NCI-H774 (cell line): ENCODE measurements at places on chromosomes 1 and 21.
A peak's percentile ranks its signal among the peaks of the same experiment; 100 is the strongest.

GRCh38 chr1:39196244-39197215, 8.0 kb upstream of the MACF1 start:
- DNase-seq: no peak

DNA sequence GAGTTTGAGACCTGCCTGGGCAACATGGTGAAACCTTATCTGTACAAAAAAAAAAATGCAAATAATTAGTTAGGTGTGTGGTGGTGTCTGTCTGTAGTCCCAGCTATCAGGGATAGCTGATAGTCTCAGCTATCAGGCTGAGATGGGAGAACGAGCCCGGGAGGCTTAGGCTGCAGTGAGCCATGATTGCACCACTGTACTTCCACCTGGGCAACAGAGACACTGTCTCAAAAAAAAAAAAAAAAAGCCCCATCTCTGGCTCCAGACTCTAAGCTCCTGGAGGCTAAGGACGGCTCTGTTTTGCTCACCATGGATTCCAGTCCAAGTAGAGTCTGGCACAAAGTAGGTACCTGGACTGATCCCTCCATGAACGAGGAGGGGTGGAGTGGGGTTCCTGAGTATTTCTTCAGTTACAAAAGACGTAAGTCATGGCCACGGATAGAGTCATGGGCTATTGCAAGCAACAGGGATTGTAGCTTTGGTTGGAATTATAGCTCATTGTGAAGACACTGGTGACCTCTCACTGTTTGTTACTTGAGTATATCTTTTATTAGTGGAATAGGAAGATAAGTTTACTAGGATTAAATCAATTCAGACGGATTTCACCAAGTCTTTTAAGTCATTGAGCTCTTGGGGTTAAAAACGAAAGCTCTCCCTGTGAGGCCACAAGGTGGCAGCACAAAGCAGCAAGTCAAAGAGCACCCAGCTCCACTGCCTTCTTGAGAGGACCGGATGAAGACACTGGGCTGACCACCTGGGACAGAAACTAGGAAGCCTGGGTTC, 35.6 kb upstream of the TMEM61 start:
- peak; percentile 86 for DNase-seq

DNA sequence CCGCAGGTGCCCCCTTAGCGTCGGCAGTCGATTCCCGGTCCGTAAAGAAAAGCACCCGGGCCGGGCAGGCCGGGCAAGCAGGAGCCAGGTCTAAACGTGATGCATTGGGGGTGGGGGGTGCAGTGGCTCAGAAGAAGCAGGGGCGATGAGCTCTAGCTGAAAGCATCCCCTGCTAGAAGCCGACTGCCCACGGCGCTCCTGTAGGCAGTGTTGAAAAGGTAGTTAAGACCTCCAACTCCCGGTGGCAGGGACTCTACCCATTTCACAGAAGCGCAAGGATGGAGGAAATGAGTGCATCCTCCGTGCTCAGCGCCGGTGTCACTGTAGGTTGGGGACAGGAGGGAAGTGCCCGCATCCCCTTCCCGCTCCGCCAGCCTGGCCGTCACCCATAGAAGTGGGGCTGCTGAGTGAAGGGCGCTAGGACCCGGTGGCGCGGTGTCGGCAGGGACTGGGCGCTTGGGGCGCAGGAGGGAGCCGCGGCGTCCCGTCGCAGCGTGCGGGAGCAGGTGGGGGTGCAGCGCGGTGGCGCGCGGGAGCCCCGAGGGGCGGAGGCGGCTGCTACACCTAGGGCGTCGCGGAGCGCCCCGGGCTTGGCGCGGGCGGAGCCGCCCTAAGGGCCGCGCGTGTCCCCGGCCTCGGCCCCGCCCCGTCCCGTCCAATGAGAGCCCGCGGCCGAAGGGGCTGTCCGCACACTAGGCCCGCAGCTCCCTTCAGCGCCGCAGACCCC, at the start of gene WNT2B:
TSS of gene WNT2B (plus strand) at position 688 of the 727 bp plus-strand sequence. CDS start 298 bp downstream, outside the sequence.
- DNase-seq: no peak

DNA sequence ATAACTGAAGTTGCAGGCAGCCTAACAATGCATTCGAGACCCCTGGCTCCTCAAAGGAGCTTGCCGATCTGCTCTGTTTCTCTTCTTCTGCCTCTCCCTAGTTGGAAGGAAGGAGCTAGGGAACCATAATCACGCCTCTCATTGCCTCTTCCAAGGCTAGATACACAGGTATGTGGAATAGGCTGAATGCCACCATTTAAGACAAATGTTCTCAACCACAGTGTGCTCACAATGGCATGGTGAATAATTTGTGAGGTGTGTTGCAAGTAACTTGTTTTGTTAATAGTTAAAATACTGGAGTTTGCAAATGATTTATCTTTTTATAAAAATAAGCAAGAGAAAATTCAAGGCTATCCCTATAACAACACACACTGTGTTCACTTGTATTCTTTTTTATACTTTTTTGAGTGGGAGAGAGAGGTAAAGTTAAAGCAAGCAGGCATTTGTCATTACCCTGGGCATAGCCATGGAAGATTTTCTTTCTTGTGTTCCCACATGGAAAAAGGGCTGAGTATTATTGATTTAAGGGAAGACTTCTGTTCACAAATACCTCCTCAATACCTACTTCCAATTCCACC, 45.4 kb upstream of the SYT6 start:
- DNase-seq: no peak

DNA sequence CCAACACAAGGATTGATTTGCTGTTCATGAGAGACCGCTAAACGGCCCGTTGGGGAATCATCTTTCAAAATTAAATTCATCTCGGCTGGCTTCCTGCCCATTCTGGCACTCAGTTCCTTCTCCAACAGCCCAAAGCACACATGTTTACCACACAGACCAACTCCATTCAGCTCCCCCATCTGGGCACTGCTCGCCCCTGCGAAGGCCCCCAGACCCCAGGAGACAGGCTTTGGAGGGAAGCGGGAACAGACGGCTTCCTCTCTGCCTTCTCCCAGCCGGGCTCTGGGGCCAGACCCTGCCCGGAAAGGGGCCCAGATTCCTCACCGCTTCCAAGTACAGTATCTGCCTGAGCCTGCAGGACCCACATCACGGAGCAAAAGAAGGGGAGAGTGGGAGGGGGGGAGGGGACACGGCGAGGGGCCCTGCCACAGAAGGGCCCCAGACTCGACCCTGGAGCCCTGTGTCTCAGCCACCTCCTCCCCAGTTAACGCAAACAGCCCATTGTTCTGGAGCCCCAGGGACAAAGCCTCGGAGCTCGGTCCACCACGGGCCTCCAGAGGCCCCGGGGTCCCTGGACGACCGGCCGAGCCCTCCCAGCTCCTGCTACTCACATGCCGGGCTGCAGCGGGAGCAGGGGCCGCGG, 660 bp downstream of the MEGF6 start:
- DNase-seq: no peak

DNA sequence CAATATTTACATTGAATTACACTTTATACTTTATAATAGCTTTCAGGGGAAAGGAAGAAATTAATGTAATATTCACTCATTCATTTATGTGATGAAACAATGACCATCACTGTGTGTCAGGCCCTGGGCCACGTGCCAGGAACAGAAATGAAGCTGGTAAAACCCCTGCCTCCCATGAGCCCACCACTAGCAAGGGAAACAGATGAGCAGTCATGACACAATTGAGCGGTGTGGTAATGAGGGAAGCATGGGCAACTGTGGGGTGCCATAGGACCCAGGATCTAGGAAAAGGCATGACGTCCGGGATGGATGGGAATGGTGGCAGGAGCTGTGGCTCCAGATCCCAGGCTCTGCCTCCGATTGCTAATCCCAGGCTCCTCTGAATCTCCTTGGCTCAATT, 17.0 kb upstream of the SLC5A9 start:
- DNase-seq: no peak

- peak; percentile 59 for DNase-seq
These were observed 121.2 kb downstream of the TRABD2B start for GRCh38 chr1:47875831-47876586.

- no peak for DNase-seq
These were observed 1.7 kb downstream of the IL24 start for GRCh38 chr1:206898915-206899431.

- DNase-seq: no peak
These were observed 458.5 kb downstream of the NEGR1 start for GRCh38 chr1:71823708-71824305.

DNA sequence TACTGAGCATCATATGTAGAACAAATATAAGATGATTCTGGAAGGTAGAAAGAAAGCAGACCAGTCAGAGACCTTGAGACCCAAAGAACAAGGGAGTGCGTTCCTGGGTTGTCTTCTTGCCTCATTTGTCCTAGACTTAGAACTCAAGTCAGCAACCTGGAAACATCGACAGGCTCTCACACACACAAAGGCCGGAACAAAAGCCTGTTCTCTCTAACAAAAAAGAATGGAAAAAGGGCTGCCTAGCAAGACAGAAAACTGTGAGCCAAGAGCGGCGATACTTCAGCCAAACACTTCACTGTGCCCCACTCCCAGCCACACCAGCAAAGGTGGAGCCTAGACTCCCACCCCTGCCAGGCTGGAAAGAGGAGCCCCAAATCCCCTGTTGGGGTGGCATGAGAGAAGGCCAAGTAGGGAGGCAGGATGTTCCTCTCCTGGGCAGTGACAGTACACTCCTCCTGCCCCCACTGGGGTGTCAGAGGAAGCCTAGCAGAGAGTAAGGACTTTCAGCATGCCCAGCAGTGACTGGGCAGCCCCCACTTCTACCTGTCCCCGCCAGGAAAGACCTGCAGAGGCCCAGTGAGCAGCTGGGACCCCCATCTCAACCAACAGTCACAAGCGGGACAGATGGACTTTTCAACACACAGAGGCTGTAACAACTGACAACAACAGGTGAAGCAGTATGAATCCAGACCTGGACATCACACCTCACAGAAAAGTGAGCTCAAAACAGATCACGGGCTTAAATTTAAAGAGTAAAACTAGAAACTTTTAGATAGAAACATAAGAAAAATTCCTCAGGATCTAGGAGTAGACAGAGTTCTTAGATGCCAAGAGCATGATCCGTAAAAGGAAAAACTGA, 33.0 kb downstream of the MRAP start:
- no peak for DNase-seq

DNA sequence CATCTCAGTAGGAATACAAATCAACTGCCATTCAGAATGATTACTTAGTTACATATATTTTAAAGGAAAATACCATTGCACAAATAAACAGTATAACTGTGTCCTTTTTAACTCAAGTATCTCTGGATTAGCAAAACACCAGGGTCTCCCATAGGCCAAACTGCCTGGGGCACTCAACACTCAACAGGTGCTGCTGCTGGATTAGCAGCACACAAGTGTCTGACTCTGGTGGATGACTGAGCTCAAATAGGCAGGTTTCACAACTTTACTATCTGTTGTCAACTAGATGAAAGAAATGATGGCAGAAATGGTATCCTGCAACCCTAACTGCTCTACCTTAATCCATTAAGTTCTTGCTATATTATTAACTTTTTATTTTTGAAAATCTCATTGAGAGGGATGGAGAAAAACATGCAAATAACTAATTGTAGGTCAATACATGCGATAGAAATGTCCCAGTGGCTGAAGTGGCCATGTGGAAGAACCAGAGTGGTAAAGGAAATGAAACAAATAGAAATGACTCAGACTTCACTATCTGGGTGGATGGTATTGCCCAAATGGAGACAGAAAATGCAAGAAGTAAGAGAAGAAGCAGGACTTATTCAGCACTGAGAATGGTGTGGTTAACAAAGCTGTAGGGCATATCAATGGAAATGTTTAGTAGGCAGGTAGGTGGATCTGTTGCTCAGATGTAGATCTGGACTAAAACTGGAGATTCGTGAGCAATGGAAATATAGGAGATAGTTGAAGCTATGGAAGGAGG, 90.8 kb upstream of the CCDC190 start:
- no peak for DNase-seq

- no peak for DNase-seq
These were observed 4.4 kb downstream of the ATP1B1 start for GRCh38 chr1:169110689-169111447.

DNA sequence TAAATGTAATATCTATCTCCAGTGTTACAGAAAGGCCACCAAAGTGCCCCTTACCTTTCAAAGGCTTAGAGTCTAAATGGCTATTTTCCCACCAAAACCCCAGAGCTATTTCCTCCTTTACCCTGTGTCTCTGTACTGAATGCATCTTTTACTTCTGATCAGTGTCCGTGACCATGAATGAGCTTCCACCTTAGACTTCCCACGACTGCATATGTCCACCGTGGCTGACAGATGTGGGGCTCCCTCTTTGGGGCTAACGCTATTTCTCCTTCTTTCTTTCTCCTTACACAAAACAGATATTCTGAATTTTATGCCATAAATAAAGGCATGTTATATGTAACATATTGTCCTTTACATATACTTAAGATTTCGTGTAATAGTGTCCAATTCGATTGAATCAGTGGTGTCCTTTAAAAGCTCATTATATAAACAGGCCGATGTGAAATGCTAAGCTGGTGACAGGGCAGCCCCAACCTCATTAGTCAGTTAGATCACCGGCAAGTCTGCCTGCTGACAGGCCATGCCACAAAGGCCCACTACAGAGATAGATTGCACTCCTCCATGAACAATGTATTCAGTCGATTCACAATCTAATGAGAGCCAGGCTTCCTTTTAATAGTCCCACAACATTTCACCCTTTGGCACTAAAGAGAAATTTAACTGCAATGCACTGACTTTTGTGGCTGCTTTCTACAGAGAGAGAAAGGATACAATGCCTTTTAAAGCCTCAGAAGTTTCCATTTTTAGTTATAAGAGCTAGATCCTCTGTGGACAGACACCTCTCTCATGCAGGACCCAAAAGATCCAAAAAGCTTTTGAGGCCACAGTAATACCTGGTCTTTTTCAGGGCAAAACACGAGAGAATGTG, 297.9 kb downstream of the PCP4 start:
- DNase-seq: no peak

- no peak for DNase-seq
These were observed 3.6 kb downstream of the BEND5 start for GRCh38 chr1:48773133-48773532.

- DNase-seq: no peak
These were observed 567.9 kb downstream of the DPYD start for GRCh38 chr1:97352936-97353382.

DNA sequence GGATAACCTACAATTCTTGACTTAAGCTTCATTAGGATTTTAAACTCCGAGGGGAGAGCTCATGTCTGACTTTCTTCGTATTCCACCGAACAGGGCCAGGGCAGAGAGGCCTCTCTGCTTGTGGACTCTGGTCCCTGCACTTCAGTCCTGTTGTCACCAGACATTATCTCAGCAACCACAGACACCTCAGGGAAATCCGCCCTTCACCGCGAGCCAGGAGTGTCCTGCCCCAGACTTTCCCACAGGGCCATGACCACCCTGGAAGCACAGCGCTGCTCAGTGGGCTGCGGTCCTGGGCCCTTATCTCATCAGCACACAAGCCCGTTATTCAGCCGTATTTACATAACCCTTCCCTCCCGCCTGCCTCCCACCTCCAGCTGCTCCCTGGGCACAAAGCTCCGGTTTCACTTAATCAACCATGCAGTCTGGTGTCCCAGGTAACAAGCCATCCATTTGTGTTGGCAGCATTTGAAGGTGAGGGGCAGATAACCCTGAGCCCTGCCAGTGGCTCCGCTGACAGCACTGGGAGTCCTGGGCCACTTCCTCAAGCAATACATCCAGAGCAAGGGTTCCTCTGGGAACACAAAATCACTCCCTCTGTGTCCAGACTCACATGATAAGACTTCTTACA, 122.8 kb upstream of the RAB4A start:
- peak; percentile 54 for DNase-seq

- DNase-seq: no peak
These were observed 652 bp downstream of the ARL8A start for GRCh38 chr1:202143768-202144401.

GRCh38 chr1:90593312-90593711, 123.8 kb downstream of the BARHL2 start:
- no peak for DNase-seq

GRCh38 chr1:7534061-7534825, 236.9 kb upstream of the VAMP3 start:
- no peak for DNase-seq
